ENCODE measurements at places on chromosomes 1 and 21.
A peak's percentile ranks its signal among the peaks of the same experiment; 100 is the strongest.

DNA sequence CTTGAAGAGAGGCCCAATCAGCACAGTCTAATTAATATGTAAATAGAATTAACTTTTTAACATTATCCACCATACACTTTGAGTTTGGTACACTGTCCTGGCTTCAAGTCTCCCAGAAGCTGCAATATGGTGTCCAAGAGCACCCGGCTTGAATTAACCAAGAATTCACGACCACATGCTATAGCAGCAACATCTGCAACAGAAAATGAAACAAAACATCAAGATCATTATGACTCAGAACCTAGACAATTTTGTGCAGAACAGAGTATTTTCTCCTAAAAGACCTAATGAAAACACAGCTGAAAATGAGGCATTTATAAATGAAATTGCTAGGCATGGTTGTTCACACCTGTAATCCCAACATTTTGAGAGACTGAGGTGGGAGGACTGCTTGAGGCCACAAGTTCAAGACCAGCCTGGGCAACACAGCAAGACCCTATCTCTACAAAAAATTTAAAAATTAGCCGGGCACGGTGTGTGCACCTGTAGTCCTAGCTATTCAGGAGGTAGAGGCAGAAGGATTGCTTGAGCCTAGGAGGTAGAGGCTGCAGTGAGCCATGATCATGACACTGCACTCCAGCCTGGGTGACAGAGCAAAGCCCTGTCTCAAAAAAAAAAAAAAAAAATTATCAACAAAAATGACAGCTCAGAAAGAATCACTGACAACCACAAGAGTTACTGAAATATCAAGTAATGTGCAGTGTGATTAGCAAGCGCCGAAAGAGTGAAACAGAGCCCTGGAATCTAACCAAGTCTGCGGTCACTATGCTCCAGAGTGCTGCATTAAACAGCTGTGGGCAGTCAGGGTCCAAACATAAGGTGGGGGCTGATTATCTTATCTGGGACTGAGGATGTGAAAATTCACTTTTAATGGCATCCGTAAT is 45.3 kb downstream of the HSF2BP start:
- no peak for DNase-seq

- no peak for DNase-seq
These were observed 146.9 kb downstream of the RWDD3 start for GRCh38 chr1:95380909-95381308.

GRCh38 chr1:25197982-25198662 is 34.2 kb downstream of the SYF2 start:
- DNase-seq, result no peak

DNA sequence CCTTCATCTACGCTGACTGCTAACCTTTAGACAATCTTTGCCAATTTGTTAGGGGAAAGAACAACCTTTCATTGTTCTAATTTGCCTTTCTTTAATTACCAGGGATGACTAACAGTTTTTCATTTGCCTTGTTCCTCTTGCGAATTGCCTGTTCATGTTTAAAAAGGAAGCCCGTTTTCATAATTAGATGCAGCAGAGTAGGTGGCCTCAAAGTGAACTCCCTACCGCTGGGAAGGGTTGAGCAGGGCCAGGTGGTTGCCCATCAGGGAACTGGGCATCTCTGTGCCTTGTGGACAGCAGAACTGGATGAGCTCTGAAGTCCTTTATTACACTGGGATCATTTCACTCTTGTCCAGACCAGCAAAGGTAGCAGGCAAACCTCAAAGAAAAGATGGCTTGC is 59.0 kb downstream of the HIVEP3 start:
- DNase-seq, result no peak

DNA sequence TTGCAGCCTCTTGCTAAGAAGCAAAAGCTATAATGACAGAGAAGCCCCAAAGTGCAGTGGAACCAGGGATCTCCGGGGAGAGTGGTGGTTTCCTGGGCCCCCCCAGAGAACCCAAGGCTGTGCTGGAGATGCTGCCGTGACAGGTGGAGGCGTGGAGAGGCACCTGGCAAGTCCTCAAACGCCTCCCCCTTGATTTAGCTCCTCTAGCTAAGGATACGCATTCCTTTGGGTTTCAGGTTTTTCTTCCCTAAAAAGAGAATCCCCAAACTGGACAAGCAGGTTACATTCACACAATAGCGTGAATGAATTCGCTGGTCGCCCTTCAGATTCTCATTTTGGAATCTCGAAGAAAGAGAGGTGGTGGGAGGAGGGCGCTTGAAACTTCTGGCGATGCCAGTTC is 853 bp upstream of the ATP1A1 start:
- no peak for DNase-seq

DNA sequence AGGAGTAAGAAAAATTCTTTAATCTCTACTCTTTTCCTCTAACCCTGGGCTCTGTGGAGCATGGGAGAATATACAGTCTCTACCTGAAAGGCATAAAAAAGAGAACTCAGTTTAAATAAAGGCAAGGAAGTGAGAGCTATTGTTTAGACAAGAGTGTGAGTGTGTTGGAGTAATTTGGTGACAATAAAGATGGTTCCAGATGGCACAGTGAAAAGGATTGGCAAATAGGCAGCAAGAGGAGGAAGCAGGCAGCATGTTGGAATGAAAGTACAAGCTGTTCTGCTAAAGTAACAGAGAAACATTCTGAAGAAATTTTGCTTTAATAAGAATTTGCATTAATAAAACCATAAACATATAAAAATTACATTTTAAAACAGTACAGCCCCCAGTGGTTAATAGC is 163.4 kb downstream of the DNM3 start:
- no peak for DNase-seq

DNA sequence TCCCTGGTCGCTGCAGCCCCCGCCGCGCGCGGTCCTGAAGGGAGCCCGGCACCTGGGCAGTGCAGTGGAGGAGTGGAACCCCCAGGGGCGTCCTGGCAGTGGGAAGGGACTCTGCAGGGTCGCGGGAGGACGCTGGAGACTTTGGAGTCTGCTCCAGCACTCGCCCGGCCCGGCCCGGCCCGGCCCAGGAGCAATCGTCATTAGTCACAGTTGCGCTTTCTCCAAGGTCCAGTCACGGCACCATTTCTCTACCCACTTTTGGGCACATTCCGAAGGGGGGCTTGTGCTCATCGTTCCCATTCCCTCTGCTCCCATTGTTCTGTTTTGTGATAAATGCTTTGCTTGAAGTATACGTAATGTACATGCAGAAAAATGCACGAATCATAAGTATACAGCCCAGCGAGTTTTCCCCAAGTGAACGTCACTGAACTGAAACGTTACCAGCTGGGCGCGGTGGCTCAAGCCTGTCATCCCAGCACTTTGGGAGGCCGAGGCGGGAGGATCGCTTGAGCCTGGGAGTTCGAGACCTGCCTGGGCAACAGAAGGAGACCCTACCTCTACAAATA is 999 bp downstream of the THAP3 start:
- DNase-seq, result peak; percentile 39

DNA sequence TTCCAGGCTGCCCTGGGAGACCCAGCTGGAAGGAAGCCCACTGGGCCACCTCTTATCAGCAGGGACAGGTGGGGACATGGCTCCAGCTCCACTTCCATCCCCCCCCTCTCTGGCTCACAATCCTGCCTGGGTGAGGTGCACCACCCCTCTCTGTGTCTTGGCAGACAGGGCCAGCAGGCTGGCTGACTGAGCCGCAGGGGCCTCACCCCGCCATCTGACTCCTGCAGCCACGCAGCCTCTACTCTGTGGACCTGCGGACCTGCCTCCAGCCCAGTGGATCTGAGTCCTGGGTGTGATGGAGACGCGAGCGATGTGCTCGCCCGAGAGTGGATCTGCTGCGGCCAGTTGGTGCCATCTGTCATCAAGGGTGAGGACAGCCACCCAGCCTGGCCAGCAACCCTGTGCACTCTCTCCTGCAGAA is 30.1 kb downstream of the RCC2 start:
- DNase-seq, result no peak

GRCh38 chr1:152110860-152111514 is 4.3 kb downstream of the TCHH start:
- peak; percentile 51 for DNase-seq

DNA sequence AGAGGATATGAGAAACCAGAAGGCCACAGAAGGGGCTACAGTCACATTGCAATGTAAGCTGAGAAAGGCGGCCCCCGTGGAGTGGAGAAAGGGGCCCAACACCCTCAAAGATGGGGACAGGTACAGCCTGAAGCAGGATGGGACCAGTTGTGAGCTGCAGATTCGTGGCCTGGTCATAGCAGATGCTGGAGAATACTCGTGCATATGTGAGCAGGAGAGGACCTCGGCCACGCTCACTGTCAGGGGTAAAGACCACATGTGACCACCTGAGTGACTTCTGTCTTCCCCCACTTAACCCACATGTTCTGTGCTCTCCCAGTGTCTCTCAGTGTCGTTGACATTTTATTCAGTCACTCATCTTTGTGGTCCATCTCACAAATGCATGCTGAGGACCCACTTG is 92.1 kb downstream of the OBSCN start:
- no peak for DNase-seq

DNA sequence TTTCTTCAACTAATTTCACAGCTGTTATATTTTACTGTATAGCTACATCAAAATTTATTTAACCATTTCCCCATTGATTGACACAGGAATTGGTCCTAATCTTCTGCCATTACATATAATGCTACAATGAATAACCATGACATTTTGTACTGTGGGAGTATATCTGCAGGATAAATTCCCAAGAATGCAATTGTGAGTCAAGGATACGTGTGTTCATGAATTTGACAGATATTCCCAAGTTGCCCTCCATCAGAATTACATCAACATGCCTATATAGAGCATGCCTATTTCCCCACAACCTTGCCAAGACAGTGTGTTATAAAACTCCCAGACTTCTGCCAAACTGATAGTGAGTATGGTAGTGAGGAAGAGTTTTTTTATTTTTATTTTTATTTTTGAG is 2.7 kb upstream of the TIE1 start:
- DNase-seq, result no peak

GRCh38 chr21:33229784-33230544 is at the start of gene IFNAR2:
IFNAR2 (plus strand) TSS chr21:33229938; CDS start chr21:33241923, 11,985 bp downstream.
- peak; percentile 88 for DNase-seq

- no peak for DNase-seq
These were observed 11.9 kb downstream of the TRAF3IP3 start for GRCh38 chr1:209767706-209768105.

- DNase-seq, result no peak
These were observed 18.8 kb downstream of the NEK7 start for GRCh38 chr1:198175423-198176170.

DNA sequence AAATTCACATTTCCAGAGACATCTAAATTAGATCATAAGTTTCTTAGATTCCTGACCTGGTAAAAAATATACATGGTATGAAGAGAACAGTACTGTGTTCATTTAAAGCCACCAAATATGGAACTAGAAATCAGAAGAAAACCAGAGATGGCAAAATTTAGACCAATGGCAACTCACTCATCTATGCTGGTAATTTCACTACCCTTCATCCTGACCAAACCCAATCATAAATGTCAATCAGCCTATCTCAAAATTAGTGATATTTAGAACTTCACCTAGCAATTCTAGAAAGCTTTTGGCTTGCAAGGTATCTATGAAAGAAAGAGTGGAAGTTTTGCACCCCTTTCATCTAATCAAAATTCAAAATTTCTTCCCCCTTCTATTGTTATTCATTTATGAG is 107.7 kb downstream of the NIBAN1 start:
- no peak for DNase-seq

DNA sequence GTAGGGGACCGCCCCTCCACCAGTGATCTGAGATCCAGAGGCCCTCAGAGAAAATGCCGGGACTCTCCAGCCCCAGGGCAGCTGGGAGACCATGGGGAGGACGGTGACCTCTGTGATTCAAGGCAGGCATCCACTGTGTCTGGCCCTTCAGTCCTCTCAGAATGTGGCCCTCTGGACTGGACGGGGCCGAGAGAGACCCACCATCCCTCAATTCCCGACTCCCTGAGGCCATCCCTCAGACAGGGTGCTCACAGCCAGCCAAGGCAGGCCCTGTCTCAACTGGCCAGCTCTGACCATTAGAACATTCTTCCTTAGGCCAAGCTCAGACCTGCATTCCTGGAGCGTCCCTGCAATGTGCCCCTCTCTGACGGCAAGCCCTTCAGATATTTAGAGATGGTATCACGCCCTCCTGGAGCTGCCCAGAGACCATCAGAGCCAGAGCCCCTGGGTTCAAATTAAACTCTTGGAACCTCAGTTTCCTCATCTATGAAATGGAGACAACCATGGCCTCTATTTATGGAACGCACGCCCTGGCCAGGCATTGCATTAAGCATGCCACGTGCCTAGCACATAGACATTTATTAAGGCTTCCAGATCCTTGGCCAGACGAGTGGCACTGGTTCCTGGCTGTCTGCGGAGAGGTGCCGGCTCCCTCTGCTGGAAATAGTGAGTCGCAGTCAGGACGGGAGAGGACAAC is 9.6 kb upstream of the EPS8L3 start:
- peak; percentile 84 for DNase-seq

- DNase-seq, result no peak
These were observed 33.7 kb downstream of the KCND3 start for GRCh38 chr1:111955755-111956154.

GRCh38 chr1:215405211-215405610 is 161.9 kb upstream of the KCTD3 start:
- DNase-seq, result no peak

DNA sequence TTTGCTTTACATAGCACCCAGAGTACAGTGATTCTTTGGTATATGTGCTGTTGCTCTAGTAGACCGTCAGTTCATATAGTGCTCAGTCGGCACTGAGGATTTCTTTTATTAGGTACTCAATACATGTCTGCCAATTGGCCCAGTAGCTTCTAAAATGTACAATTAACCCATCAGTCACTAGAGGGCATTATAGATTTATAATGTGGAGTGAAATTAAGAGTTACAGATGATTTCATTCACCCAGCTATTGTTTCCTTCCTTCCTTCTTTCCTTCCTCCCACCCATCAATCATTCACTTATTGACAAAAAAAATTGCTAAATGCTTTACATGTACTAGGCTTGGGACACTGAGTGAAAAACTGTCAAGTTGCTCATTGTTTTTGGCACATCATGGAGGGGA is 263.6 kb upstream of the USP24 start:
- DNase-seq, result no peak

DNA sequence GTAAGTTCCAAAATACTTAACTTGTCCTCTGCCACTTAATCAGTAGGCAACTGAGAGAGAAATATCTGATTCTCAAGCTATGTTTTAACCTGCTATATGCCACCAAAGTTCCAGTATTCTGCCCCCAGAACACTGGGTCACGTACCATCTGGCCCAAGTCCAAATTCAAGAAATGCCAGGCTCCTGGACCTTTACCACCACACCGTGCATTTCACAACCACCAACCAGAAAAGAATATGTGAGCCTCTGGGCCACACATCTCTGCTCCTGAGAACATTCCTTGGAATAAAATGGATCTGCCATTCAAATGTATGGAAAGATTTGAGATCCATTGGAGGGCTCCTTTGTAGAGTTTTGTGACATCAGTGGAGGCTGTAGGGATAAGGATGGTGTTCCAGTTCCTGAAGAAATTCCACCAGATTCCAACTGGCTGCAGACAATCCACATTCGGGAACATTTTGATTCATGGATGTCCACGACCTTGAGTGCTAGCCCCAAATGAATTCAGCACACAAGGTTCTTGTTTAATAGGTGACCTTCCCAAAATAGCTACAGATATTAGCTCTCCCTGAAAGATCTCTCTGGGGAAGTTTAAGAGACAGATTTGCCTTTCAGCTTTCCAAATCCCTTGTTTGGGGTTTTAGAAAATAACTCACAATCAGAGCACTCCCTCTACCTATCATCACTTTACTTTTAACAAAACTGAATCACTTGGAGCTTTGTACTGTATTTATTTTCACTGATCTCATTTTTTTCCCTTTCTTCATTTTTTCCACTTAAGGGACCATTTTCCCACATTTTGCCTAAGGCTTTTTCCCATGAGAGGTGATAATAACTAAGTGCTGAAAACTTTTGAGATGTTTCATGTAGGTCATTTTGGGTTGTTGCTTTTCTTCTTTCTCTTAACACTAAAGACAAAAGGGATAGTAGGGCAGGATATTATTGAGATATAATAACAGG is 128.4 kb upstream of the ZC3H11B start:
- no peak for DNase-seq

Measured in mucosa of descending colon (tissue), 3 donors.